NCI-H1694 treated with DMSO at 0.1 percent for 48 hours (cell line): ENCODE measurements at places on chromosomes 1 and 21.

GRCh38 chr1:200359610-200360163 lies 50.1 kb downstream of the ZNF281 start:
- no peak for DNase-seq

DNA sequence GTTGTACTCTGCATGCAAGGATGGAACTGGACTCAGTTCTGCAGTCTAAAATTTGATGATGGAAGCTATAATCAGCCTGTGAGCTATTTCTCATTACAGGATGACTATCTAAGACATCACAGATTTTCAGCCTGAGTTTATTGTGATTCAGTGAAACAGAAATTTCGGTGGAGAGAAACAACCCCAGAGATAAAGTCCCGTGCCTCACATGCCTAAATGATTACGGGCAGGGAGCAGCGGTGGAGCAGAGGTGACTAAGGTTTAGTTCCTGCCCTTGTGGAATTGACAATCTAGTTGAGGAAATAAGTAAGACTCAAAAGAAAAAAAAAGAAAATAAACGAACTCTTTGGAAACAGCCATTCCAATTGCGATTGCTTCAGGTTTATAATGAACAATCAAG lies 96.9 kb downstream of the GRIK3 start:
- no peak for DNase-seq

DNA sequence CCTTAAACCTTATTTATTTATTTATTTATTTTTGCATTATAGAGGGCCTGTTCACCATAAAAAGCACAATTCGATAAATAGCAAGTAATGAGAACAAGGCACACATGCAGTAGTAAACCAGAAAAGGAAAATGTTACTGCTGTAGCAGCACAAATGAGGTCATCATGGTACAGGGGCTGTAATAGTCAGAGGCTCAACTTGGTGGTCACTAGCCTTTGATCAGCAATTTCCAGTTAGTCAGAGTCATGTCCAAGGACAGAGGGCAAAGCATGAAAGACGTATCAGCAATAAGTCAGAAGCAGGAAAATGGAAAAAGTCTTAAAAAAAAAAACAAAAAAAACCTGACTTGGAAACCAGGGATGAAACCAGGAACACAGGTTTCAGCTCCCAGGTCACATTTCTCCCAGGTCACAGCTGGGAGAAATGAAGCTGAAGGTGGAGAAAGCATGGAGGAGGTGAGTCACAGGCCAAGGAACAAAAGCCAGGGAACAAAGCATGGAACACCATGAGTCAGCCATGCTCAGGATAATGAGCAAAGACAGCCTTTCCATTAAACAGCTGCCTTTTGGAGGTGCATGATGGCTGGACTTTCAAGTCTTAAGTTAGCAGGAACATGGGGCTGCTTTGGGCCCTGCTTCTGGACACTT lies 556.3 kb downstream of the LTN1 start:
- no peak for DNase-seq

DNA sequence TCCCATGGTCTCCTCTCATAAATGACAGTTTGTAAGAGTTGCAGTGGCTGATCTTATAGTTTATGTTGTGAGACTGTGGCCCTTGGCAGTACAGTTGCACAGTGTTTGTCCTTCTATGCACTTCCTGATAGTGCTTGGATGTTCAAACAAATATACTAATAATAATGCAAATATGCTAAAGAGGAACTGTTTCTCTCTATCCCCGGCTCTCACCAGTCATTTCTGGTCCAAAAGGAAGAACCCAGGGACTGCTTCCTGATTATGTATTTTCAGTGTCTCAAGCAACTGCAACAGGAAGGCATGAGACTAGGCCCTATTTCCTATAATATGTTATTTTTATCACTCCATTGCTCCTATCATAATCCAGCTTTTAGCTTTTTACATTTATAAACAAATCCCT lies 17.0 kb upstream of the SUCO start:
- DNase-seq = no peak

DNA sequence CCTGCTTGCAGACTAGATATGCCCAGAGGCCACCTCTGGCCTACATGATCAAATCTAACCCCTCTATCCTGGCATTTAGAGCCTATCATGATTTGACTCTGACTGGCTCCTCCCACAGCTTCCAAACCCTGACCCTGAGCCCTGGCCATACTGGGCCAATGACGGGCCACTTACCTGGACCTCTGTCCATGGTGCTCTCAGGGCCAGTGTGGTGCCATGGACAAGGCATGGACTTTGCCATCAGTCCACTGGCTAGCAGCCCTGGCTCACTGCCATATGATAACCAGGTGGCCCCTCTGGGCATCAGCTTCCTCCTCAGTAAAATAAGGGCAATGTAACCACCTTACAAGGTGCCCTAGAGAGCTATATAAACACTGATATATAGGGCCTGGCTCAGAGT lies 713.4 kb downstream of the PTPRU start:
- DNase-seq = no peak

- DNase-seq = peak; percentile 99
These were observed 11.2 kb downstream of the MEF2D start for GRCh38 chr1:156489166-156489934.

DNA sequence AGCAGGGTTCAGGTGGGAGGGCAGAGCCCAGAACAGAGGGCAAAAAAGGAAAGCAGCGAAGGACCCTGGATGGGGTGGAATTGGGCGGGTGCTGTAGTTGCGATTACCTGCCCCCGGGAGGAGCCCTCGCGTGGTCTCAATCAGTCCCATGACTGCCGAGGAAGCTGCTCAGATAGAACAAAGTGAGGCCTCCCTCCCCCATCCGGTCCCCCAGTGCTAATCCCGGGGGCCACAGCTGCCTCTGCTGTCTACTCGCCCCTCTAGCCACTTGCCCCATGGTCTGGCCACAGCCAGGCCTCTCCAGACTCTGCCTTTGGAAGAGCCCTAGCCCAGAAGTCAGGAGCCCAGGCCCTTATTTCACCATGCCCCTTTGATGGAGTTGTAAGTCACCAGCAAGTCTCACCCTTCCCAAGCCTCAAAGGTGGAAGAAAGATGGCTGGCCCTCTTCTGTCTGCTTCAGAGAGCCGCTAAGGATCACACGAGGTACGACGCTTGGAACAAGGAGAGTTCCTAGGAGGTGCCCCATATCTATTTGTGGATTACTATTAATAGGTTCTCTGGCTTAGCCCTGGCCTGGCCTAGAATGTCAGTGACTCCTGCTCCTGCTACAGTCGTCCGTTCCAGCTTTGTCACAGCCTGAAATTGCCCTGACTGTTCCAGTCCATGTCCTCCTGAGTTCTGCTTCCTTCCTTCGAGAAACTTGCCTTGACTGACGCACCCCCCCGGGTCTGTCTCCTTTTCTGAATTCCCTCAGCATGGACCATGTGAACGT lies 16.4 kb downstream of the ECHDC2 start:
- DNase-seq = peak; percentile 47

DNA sequence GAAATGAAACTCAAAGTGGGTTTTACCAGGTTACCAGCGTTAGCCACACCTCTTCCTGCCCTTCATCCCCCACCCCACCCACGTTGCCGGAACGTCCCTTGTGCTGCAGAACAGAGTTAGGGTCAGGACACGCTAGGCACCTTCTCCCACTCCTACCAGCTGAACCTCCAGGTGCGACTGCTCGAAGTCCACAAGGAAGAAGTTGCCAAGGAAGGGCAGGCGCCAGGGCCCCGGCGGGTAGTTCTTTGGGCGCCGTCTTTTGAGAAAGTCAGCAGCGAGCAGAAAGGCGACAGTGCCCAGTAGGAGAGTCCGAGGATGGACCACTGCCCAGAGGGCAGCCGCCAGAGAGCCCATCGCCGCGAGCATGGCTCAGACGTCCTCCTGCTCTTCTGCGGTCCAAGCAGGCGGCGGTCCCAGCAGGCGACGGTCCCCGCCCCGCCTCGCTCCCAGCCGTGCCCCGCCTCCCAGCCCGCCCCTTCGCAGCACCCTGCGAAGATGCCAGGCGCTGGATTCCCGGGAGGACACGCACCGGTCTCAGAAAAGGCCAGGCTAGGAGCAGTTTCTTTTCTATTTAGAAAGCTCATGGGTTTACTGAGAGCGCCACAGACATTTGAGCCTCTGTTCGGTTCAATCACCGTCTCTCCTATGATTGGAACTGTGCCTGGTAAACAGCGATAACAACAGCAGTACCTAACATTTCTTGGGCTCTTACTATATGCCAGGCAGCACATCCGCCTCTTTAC lies at the start of gene CYP2J2:
TSS of gene CYP2J2 (minus strand) at position 393 of the 743 bp plus-strand sequence. CDS start at position 366, 27 bp downstream.
- DNase-seq = peak; percentile 31

DNA sequence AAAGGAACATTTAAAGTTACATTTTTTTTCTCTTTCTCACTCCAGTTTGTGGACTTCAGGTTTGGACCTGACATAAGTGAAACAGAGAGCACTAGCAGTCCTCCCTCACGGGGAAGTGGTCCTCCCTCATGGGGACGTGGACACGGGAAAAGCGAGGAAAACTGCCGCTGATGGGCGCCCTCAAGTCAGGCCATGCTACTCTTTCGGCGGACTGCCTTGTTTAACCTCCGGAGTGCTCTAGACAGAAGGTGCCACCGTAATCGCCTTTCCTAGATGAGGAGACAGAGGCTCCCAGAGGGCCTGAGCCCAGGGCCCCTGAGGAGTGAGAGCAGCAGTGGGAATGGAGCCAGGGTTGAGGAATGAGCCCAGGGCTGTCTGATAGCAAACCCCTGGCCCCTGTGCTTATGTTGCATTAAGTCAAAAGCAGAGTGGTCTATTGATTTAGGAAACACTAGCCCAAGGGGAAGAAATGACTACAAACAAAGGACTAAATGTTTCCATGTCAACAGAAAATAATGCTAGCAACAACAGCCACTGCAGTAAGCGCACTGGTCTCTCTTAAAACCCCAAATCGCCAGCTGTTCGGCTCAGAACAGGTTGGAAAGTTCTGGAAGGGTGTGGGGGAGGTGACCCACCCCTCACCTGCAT lies 84.1 kb downstream of the DMRTB1 start:
- DNase-seq = no peak

- no peak for DNase-seq
These were observed 30.0 kb upstream of the RBM15 start for GRCh38 chr1:110309139-110309538.

DNA sequence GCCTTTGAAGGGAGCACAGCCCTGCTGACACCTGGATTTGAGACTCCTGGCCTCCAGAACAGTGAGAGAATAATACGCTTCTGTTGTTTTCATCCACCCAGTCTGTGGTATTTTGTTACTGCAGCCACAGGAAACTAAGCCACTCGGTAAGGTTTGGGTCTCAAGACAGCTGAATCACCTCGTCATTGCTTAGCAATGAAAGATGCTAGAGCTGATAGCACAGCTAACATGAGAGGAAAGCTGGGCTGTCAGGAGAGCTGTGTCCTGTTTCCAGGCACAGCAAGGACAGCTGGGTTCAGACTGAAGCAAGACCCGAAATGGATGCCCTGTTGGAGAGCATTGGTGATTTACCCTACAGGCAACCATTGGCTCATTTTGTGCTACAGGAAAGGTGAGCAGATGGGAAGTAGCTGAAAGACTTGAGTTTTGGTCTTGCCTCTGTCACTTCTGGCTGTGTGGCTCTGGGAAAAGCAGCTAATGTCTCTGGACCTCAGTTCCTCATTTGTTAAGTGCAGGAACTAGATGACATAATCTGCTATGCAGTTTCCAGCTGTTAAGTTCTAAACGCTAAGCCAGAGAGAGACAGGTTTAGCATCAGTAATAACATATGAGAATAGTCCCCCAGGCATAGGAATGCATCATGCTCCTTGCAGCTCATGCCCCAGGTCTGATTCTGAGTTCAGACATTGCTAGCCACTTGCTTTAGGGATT lies 58.0 kb downstream of the CLIC6 start:
- DNase-seq = no peak

DNA sequence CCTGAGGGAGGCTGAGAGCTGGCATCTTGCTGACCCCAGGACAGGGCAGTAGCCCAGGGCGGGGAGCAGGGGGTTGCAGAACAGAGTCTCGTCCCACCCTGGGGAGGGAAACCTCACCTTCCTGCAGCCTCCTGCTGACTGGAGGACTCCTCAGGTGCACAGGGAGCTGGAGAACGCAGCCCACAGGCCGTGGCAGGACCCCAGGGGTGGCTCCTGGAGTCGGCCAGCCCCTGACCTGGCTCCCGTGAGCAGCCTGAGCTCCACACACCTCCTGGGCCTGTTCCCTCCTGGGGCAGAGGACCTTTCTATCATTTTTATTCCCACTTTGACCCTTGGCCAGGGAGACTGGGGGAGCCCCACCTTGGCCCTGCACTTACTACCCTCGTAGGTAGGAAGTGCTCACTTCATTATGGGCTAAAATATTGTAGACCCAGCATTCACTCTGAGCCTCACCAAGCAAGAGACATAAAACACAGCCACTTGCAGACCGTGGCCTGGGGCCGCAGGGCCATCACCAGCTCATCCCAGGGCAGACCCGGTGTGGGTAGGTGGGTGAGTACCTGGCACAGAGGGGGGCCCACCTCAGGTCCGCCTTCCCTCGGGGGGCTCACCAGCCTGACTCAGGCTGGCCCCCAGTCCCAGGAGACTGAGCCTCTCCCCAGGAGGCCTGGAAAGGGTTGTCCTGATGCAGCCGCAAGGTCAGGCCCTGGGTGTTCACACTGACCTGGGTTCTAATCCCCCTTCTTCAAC lies 287.3 kb upstream of the VAMP3 start:
- DNase-seq = no peak

GRCh38 chr21:35603494-35603893 lies 456.8 kb downstream of the SETD4 start:
- DNase-seq = no peak

- no peak for DNase-seq
These were observed 56.7 kb downstream of the UCK2 start for GRCh38 chr1:165884009-165884689.

GRCh38 chr1:210776712-210777111 lies 357.2 kb downstream of the KCNH1 start:
- DNase-seq = peak; percentile 32
